Bronchial epithelial cell (primary cell): ENCODE measurements at places on chromosomes 4 and X. TPM values are rescaled to one million over a fixed set of nuclear protein-coding genes. Genes with fewer than 3 reads are reported as not detected.
A peak's percentile ranks its signal among the peaks of the same experiment; 100 is the strongest.

Gene XKRX
- total RNA-seq: under 0.01 and 1.9 TPM in 2 replicates

Gene DTHD1
- total RNA-seq: under 0.01 TPM in 2 replicates

Gene MAGEC1
- not detected in 2 replicates for total RNA-seq

Gene DMP1
- total RNA-seq: not detected in 2 replicates

Gene RAB9B
- total RNA-seq: not detected in 2 replicates

Gene SEPTIN6
- total RNA-seq: 1.6 and 1.7 TPM in 2 replicates

Gene SHROOM4
- total RNA-seq: 0.26 and 0.51 TPM in 2 replicates

Gene SOWAHB
- 15.0 and 21.1 TPM in 2 replicates for total RNA-seq

Gene HSFX4
- total RNA-seq: not detected in 2 replicates

Gene ADAMTS3
- total RNA-seq: 0.13 and 0.79 TPM in 2 replicates

Gene KIAA1210
- not detected in 2 replicates for total RNA-seq

GRCh38 chrX:67351411-67351810, 192.4 kb upstream of the AR start:
- no peak for DNase-seq

DNA sequence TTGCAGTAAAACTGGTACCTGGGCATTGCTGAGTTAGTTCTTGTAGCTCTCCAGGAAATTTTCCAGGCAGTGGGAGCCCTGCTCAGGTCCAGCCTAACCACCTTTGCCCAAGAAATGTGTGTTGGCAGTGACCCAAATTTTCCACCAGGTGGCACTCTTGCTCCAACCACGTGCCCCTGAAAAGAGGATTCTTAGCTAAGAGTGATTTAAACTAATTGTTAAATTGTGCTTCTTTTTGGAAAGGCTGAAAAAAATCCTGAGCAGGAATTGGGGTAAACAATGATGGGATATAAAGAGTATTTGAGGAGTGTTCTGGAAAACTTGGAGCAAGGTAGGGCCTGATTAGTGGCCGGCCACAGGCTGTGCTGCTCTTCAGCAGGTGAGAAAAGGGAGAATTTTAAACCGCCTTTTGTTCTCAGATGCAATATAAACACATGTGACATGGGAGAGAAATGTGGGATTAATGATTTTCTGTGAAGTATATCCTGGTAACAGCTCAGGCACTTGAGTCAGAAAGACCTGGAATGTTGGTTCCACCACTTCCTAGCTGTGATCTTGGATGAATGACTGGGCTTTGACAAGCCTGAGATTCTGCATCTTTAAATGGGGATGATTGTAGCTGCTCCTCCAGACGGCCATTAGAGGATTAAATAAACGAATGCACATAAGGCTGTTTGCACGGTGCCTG, 219.6 kb downstream of the PTTG2 start:
- DNase-seq: peak; percentile 74

GRCh38 chr4:123477711-123478209, 81.2 kb downstream of the SPRY1 start:
- no peak for DNase-seq

DNA sequence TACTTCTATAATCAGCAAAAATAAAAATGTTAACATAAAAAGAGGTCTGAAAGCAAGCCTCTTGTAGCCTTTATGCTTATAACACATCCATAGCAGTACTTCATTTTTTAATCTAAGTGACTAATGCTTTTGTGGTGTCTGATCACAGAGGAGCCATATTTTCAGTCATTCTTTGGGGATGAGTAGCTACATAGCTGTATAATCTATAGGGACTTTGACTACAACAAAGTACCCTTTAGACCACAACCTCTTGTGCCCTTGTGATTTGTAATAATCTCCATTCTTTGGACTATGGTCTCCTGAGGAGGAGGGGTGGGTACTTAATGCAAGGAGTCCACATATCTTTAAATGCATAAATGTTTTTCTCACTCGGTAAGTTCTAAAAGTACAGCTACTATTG, 9.6 kb downstream of the DRP2 start:
- peak; percentile 47 for DNase-seq

GRCh38 chrX:40085714-40086113, 12.0 kb downstream of the BCOR start:
- no peak for DNase-seq

DNA sequence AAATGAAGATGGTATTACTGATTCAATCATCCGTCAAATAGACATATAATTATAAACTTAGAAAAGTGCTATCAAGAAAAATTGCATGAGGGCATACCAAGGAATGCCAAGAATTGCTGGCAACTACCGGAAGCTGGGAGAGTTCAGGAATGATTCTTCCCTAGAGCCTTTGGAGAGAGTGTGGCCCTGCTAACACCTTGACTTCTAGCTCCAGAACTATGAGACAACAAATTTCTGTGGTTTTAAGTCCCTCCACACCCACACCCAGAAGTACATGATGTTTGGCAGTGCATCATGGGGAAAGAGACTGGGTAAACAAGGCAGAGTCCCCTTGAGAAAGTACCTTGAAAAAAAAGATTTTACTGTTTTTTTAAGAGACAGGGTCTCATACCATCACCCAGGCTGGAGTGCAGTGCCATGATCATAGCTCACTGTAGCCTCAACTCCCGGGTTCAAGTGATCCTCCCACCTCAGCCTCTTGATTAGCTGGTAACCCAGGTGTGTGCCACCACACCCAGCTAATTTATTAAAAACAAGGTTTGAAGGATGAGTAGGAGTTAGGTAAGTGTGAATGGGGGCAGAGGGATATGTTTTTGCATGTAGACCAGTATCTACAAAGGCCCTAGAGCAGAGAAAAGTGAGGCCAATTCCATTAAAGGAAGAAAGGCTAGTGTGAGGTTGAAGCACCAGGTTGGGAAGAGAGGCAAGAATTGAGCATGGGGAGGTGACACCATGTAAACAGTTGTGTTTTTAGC, 53.1 kb downstream of the GSX2 start:
- peak; percentile 77 for DNase-seq

- DNase-seq: no peak
Observed at GRCh38 chr4:10186228-10187214, 69.9 kb upstream of the WDR1 start.

GRCh38 chr4:164538097-164538496, 215.8 kb upstream of the SMIM31 start:
- peak; percentile 27 for DNase-seq

DNA sequence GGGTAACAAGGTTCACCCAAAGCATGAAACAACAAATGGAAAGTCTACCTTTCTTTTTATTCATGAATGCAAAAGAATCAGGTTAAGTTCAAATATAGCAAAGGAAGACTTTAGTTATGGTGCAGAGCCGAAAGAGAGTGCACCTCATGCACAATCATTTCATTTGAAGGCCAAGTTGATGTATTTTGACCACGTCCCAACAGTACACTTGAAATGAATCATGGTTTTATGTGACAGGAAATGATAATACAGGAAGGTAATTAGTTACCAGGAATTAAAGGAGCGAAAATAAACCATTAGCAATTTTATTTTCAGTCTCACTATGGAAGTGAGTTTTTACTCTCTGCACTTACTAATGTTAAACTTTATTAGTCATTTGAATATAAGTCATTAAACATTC, 281.2 kb upstream of the DIAPH2 start:
- no peak for DNase-seq

DNA sequence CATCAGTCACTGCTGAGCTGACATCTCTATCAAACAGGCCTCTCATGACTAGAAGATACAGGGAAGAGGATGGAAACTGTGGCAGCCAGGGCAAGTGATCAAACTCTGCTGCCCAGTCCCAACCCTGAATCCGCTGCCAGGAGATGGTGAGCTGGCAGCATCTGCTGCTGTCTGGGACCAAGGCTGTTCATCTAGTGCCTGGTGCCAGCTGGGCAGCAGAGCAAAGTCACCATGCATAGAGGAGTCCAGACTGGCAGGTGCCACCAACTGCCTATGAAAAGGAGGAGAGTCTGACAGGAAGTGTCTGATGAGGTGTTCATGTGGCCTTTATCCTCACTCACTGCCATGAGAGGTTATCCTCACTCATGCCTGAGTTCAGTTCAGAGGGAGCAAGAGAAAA, 518.9 kb downstream of the MID1IP1 start:
- DNase-seq: no peak

- DNase-seq: peak; percentile 95
Observed at GRCh38 chr4:55358668-55359067, 12.6 kb downstream of the SRD5A3 start.

DNA sequence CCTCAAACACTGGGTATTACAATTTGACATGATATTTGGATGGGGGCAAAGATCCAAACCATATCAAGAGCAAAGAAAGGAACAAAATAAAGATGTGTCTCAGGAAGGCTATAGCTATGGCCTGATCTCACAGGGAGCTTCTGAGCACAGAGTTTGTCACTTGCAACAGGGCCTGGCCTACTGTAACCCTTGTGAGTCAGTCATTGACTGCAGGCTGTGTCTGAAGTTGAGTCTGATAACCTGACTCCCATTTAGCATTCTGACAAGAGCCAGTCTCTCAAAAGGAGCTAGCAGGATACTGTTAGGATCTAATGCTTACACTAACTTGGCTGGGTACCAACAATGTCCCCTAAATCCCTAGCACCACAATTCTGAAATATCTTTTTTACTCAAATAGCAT, 612.5 kb upstream of the TECRL start:
- no peak for DNase-seq

DNA sequence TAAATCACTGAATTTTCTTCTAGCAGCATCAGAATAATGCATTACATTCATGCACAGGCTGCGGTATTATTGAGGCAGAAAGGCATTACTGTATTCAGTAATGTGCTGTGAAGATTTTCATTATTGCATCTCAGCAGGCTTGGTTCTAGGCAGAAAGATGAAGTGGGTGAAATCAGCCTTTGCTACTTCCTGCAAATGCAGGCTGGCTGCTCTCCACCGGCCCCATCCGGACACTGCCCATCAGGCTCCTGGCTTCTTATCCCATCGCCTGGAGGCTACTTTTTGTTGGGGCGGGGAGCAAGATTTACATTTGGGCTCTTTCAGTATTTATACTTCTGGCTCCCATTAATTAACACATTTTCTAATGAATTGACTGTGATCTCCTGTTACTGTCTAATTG, 117.8 kb downstream of the FRAS1 start:
- DNase-seq: no peak

GRCh38 chr4:31598639-31599038, 878.5 kb downstream of the PCDH7 start:
- no peak for DNase-seq

- no peak for DNase-seq
Observed at GRCh38 chrX:69221239-69222102, 56.2 kb upstream of the PJA1 start.

- no peak for DNase-seq
Observed at GRCh38 chrX:21747558-21747957, 10.4 kb downstream of the SMPX start.

DNA sequence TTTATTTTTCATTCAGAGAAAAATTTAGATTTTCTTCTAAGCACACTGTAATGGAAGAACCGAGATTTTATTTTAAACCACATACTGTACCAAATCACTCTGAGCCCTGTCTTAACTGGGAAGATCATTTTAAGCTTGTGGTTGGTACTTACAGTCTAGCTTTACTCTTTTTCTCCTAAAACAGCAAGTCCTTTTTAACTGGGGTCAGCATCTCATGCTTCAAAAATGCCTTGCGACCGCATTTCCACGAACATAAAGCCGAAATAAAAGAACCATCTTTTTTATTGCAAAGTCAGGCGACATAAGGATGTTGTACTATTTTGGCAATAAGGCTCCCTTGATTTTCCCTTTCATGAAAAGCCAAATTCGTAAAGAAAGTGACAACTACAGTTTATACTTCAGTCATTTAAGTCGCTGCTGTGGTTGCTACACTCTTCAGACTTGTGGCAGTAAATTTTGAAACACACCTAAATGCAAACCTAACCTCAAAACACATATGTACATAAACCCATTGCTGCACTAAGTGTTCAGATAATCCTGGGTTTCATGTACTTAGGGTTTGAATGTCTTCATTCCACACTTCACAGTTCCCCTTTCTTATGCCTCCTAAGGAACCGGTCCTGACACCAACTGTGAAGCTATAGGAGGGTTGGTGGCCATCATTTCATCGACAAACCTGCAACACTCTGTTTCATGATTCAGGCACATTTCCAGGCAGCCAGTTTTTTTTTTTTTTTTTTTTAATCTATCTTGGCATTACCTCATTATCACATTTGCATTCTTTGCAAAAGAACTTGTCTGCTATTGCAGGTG, 3.0 kb downstream of the STOX2 start:
- DNase-seq: no peak

- DNase-seq: no peak
Observed at GRCh38 chrX:49276671-49277534, 7.3 kb downstream of the PPP1R3F start.

DNA sequence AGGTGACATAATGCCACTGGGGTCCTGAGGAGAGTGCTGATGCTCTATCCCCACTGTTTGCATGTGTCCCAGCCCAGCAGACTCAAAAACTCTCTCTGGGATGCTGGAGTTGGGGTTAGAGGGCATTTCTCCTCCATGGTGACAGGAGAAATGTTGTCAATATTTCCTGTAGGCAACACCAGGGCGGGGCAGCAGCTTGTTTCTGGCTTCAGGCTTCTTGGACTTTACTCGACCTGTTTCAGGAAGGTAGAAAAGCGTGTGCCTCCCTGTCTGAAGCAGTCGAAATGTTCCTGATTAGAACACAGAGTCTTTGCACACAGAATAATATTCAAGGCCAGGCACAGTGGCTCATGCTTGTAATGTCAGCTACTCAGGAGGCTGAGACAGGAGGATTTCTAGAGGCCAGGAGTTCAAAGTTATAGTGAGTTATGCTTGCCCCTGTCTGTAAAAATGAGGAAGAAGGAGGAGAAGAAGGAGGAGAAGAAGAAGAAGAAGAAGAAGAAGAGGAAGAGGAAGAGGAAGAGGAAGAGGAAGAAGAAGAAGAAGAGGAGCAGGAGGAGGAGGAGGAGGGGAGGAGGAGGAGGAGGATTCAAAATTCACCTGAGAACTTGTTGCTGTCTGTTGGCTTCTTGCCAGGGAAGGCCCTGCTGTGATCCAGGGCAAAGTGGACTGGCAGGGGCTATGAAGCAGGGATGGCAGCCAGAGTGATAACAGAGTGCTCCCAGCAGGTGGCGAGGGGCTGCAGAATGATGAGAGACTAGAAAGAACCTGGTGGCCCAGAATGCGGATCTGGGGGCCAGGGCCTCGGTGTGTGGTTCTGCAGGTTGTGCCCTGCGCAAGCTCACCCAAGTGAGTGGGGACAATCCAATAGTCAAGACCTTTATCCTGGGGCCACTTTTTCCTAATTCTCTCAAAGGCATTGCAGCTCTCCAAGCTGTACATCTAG, 82.9 kb downstream of the RTL5 start:
- no peak for DNase-seq

DNA sequence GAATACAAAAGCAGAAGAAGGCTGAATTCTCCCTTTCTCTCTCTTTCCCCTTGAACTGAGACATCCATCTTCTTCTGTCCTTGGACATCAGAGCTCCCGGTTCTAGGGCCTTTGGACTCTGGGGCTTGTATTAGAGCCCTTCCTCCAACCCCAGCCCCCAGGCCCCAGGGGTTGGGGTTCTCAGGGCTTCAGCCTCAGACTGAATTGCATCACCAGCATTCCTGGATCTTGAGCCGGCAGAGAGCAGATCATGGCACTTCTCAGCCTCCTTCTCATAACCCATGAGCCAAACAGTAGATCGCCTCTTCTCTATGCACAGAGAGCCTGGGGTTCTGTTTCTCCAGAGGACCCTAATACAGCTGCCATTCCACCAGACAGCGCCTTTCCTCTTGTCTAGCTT, 25.3 kb upstream of the CLDN24 start:
- no peak for DNase-seq

GRCh38 chrX:703866-704265, 73.3 kb downstream of the SHOX start:
- DNase-seq: no peak
